ENCODE measurements at places on chromosomes 7 and 10. TPM values are rescaled to one million over a fixed set of nuclear protein-coding genes. Genes with fewer than 3 reads are reported as not detected.

GRCh38 chr10:100969187-100970075, at the start of gene SEMA4G:
SEMA4G (plus strand) TSS chr10:100969504; CDS start chr10:100972913, 3,409 bp downstream.
- peak; percentile 21 for DNase-seq

DNA sequence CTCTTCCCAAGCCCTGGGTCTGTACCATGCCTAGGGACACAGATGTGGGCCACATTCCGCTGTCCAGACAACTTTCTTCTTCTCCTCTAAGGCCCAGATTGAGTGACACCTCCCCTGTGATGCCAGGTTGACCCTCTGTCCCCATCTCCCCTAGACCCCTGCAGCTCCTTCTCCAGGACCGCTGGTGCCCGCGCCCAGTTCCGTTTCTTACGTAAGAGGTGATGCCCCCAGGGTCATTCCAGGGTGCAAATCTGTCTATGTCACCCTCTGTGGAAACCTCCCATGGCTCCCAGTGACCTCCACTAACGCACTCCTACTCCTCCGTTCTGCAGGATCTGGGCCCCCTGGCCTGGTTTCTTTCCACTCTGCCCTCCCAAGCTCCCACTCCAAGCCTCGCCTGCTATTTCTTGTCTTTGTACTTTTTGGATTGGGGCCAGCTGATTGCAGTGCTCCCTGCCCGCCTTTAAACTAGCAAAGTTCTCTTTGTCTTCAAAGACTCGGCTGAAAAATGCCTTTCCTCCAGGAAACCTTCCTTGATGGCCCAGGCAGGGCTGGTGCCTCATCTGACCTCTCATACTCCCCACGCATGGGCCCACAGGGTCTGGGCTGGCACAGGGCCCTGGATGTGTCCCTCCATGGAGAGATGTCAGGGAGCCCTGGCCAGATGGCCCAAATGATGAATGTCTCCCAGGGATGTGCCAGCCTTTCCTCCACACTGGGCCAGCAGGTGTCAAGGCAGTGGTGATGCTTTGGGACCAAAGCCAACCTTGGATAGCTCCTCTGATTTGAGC, 21.3 kb upstream of the ELN start:
- DNase-seq, result no peak

Gene TAS2R38
- total RNA-seq, result not detected

DNA sequence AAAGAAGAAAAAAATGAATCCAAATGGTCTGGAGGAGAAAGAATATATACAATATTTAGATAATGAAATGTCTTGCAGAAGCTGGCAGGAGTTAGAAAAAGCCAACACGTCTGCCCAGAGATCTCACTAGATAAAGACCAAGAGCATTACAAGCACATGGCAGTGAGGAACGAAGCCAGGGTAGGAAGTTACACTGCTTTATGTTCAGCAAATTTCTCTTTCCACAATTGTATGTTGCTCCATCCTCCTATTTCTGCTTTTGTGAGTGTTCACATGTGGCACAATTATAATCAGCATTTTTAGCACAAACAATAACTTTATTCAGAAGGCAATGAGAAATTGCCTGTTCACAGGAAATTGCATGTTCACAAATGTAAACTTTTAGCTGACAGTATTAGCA, 53.7 kb downstream of the LRRC17 start:
- no peak for DNase-seq

- peak; percentile 35 for DNase-seq
Observed at GRCh38 chr7:43905956-43906330, 453 bp downstream of the URGCP start.

Gene TBX20
- total RNA-seq, result 2.8 TPM

- no peak for DNase-seq
Observed at GRCh38 chr10:43372765-43373361, 1.4 kb downstream of the FXYD4 start.

Gene AKR1C3
- total RNA-seq, result not detected

- DNase-seq, result no peak
Observed at GRCh38 chr10:13396369-13396768, 48.3 kb upstream of the SEPHS1 start.

DNA sequence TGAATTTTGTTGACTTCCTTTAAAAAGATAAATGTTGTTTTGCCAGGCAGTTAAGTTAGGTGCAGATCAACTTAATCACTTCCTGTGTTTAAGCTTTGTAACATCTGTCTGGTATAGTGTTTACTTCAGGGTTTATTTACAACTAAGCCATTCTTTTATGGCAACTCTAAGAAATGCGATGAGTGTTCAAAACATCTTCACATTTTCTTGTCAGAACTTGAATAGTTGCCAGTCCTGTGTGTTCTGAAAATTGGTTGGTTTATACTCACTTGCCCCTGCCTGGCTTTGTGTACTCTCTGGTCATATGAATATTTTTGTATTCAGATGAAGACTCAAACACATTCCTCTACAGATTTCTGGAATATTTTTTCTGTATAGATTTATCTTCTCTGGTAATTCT, 327.2 kb downstream of the MDFIC start:
- DNase-seq, result no peak

GRCh38 chr7:79414910-79415309, 38.6 kb downstream of the MAGI2 start:
- no peak for DNase-seq

GRCh38 chr7:75762350-75762917, 9.6 kb downstream of the CCL26 start:
- DNase-seq, result peak; percentile 87

DNA sequence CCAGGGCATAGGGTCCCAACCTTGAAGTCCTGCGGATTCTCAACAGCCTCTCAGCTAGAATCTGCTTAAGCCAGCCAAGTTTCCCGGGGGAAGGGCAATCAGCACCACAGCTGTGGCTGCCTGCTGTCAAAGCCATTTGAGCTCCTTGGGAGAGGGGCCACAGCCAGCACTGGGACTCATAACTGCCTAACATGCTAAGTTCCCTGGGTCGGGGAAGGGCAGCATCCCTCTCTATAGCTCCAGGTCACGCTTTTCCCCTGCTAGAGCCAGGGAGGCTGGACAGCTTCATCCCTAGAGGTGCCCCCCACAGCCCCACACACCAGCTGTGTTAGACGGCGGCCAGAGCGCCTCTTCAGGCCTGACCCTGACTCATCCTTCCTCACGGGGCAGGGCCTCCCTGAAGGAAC, 49.6 kb upstream of the PDE1C start:
- no peak for DNase-seq

Gene CTAGE6
- not detected for total RNA-seq

GRCh38 chr10:25125201-25125611, 49.6 kb upstream of the GPR158 start:
- no peak for DNase-seq

GRCh38 chr10:94105226-94105625, 111.5 kb downstream of the PLCE1 start:
- no peak for DNase-seq

GRCh38 chr10:132516771-132517725, 20.5 kb upstream of the INPP5A start:
- peak; percentile 41 for DNase-seq

Gene CALCR
- total RNA-seq, result 0.08 TPM

- no peak for DNase-seq
Observed at GRCh38 chr7:111368381-111369065, 193.8 kb downstream of the IMMP2L start.

Data from SK-MEL-5 (cell line).